CD4-positive, alpha-beta T cell treated with Interleukin-4 for 4 hours (primary cell): ENCODE measurements at places on chromosomes 4 and X.

GRCh38 chrX:8052909-8053308, 118.2 kb downstream of the VCX2 start:
- no peak for DNase-seq

- no peak for DNase-seq
These were observed 34.5 kb upstream of the CDKN2AIP start for GRCh38 chr4:183409934-183410333.

GRCh38 chr4:5863461-5864113, 29.3 kb downstream of the CRMP1 start:
- DNase-seq: no peak

- DNase-seq: no peak
These were observed 7.5 kb upstream of the LHFPL1 start for GRCh38 chrX:112687189-112687691.

DNA sequence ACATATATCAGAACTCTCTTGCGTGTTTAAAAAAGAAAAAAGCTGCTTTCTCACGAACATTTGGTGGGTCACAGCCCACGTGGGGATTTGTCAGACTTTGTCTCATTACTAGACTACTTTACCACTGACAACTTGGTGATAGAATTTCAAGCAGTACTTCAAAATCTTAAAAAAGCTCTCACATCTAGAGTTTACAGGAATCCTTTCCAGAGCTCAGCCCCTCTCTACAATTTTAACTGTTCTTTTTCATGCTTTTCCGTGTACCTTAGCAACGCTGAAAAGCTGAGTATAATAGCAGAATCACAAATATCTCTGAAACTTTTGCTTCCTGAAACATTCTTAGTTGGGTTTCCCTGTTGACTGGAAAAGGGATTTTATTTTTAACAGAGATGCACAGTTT, 50.2 kb downstream of the SMAD1 start:
- DNase-seq: no peak

- DNase-seq: no peak
These were observed 15.3 kb downstream of the CCNG2 start for GRCh38 chr4:77172336-77172735.

- DNase-seq: no peak
These were observed 168.7 kb downstream of the ANTXR2 start for GRCh38 chr4:79904331-79904730.

DNA sequence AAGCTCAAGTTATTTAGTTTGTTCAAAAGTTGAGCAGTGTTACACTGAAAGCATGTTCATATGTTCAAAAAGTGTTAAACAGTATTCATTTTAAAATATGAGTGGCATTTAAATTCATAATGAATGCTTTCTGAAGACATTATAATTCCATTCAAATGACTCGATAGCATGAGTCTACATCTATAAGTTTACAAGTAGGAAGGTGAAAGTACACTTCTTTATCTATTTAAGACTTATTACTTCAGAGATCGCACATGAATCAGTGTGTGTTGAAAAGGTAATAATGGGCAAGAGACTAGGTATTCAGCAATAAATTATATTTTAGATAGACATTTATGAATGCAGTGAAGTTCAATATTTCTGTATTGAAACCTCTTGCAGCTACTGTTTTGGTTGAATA, 456.1 kb downstream of the GRXCR1 start:
- DNase-seq: no peak

DNA sequence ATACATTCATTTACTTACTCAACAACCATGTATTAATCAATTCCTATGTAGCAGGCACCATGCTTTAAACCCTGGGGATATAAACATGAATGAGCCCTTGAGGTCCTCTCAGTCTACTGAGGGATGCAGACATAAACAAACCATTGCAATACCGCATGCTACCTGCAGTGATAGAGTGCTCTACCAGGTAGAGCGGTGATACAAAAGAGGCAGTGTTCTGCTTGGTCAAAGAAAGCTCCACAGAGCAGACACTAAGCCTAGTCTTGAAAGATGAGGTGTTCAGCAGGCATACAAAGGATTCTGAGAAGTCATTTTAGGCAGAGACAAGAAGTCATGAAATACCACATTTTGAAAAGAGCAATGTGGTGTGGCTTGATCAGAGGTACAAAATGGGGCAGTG, 26.9 kb upstream of the AMOT start:
- DNase-seq: no peak

- DNase-seq: no peak
These were observed 98.1 kb upstream of the MSX1 start for GRCh38 chr4:4761128-4761982.

DNA sequence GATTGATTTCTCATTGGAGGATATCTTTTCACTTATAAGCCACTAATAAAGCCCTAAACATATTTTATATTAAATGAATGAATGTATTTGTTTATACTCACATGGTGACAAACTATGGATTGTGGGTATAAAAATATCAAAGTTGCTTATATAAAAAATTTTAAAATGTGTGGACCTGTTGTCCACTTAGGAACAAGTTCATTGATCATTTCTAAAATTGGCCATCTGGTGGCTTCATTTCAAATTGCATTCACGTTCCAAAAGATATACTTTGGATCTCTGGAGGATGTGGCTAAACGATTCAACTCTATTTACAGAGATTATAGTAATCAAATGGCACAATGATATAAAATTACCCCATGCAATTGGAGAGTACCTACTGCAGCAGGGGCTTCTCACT, 32.5 kb downstream of the FSTL5 start:
- DNase-seq: no peak

- DNase-seq: no peak
These were observed 951.5 kb upstream of the POU3F4 start for GRCh38 chrX:82556588-82556987.

DNA sequence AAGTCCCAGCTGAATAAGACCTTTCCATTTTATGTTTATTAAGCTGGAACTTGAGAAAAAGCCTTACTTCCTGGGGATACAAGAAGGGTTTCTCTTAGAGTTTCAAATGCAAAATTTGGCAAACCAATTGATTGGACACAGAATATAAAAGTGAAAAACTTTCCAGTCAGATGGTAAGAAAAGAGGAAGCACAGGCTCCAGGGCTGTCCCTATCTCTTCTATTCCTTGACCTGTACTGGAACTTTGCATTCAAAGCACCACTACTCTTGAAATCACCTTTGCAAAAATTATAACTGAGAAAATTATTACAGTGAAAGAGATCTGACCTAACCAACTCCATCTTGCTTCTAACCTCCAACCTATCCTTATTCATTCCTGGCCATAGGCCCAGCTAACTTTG, 11.7 kb downstream of the PROM1 start:
- DNase-seq: no peak

- no peak for DNase-seq
These were observed 11.2 kb upstream of the TMEM154 start for GRCh38 chr4:152690706-152691651.

DNA sequence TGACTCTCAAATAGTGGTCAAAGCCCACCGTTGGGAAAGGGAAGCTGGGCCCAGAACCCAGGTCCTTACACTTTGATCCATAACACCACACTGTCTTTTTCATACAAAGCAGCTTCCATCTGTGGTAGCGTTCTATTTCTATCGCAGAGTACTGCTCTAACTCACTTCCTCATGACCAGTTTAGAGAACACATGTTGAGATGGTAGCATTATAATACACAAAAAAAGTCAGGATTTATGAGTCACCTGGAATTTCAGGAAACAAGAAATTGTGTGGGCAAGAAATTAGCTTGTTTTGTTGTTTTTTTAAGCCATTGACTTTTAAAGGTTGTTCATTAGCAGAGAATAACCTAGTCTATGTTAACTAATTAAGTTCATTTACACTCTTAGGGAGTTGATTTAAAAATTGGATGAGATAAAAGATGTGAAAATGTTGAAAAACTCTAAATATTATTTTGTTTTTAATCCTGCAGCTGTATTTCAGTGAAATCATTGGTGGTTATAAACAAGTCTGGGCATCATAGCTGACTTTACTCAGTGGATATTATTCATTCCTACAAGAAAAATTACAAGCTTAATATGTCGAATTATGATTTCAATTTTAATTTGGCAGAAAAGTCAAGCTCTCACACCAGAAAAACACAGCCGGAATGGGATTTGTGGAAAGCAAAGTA, 1011.1 kb upstream of the HS3ST1 start:
- DNase-seq: no peak

DNA sequence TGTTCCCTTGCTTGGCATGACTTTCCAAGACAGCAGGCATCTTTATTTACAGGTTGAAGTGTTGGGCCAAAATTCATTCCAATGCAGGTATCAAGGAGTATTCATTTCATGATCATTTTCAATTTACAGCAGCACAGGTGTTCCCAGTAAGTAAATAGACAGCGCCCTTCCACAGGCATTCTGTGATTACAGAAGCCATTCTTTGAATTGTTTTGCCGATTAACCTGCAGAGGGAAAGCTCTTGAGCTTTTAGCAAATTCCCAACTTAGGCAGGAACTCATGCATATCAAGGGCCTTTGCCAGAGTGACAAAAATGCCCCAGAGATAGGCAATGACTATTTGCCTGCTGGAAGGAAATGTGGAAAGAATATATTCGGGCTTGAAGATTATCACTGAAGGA, 6.8 kb downstream of the TXK start:
- DNase-seq: no peak
